ENCODE measurements at places on chromosomes 12 and 14.

- DNase-seq: no peak
Observed at GRCh38 chr12:101653503-101653902, 43.9 kb upstream of the CHPT1 start.

GRCh38 chr14:105878125-105878524 lies 351.7 kb downstream of the TMEM121 start:
- peak; percentile 31 for DNase-seq

DNA sequence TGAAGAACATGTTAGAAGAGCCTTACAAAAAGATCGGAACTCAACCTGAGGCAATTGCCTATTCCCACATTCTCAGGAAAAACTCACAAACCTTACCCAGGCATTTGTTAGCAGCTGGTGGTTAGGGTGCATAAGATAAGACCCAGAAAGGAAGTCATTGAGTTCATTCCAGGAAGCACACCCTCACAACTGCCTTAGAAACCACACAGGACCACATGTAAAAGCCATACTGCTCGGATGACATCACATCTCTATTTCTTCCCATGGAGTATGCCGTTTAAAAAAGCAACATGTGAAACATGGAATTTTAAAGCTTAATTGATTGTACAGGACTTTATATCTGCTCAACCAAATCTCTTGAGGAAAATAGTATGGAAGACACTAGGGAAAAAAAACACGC lies 411.2 kb downstream of the DAD1 start:
- no peak for DNase-seq

DNA sequence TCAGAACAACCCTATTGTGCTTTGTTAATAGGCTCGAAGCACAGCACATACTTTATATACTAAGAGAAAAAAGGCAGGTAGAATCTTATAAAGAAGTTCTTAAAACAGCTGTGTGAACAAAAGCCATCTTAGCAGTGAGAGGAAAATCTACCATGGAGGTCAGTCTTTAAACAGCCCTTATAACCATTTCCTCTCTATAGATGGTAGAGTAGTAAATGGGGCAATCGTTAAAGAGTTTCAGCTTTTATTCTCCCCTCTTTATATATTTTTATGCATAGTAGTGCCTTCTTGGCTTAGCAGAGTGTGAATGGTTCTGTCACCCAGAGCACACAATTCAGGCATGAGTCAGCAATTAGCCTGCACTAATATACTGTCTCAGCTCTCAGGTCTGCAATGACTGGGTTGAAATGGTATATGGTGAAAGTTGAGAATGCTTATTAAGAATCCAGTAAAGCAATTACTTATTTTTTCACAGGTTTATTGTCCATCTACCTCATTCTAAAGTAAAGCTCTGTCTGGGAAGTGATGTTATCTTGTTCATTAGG lies 305.0 kb downstream of the NELL2 start:
- no peak for DNase-seq

- DNase-seq: no peak
Observed at GRCh38 chr12:1797991-1798640, 22.2 kb upstream of the LRTM2 start.

DNA sequence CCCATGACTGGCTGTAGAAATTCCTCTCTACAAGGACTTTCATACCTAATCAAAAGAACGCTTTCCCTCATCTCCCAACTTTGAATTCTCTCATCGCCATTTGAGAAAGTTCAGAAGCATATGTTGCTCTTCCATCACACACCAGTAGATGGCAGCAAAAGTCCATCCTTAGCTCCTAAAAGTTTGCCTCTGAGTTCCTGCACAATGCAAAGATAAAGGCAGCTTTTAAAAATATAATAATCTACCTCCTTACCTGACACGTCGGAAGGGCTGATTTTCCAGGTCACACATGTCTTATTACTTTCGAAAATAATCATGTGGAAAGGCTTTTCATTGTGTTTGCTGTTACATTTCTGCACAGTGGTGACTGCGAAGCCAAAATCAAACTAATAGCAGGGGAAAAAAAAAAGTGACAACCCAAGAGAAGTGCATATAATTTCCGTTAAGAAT lies 456.7 kb upstream of the SEL1L start:
- no peak for DNase-seq

DNA sequence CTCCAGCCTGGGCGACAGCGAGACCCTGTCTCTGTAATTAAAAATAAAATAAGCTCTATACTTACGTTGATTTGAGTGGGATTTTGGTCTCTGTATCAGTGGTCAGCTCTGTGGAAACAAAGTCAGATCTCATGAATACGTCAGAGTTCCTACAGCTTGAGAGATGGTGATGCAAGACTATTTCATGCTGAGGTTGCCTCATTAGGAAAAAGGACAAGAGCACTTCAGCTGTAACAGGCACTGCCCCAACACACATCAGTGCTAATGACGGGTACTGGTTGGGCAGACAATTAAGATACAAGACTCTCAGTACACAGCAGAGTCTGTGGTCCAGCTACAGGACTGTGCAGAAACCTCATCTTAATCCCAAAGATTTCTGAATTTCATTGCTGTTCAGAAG lies 246.4 kb upstream of the AMIGO2 start:
- no peak for DNase-seq
